ENCODE measurements at places on chromosomes 5 and 9.
A peak's percentile ranks its signal among the peaks of the same experiment; 100 is the strongest.

GRCh38 chr5:73066466-73066865, 53.9 kb upstream of the TMEM171 start:
- no peak for DNase-seq

DNA sequence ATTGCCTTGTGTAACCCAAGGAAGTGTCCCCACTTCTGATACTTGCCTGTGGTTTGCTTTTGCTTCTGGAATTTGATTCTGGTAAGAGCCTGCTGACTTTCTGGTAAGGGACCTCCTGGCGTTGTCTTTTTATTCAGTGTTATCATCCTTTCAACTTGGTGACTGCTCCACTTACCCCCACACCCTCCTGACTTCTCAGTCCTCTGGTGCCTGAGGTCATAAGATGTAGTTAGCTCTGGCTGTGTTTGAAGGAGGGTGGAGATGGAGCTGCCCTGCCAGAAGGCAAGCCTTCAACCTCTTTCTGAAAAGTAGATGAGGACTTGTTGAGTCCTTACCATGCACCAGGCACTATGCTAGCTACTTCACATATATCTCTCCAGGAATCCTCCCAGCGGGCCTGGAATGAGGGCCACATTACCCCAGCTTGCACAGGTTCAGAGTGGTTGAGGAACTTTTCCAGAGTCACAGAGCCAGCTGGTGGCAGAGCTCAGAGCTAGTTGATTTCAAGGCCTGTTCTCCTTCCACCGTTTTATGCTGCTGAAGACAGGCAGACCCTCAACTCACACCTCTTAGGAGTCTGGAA, 45.2 kb upstream of the PITX1 start:
- no peak for DNase-seq

DNA sequence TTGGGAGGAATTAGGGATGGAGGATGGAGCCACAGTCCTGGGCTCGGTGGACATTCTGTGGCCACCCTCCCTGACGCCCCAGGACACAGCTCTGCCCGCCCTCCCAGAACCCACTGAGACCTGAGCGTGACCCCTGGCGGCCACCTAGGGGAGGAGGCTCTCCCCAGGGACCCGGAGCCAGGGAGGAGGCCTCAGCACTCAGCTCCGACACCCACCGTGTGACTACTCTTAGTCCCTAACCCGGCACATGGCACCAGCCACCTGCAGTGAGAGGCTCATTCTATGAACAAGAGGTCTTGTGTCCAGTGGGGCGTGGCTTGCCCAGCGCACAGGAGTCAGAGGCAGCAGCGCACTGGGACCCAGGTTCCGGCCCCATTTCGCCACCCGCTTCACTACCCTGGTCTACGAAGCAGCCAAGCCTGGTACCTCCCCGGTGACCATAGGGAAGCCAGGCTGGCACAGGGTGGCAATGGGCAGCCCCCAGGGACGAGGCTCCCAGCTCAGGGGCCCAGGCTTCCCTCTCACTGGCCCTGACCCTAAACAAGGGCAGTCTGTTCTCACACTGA, 10.2 kb downstream of the SARDH start:
- DNase-seq, result no peak

GRCh38 chr5:135551593-135552447, 16.1 kb upstream of the NEUROG1 start:
- DNase-seq, result peak; percentile 79

- DNase-seq, result no peak
Measured at GRCh38 chr5:81534441-81534840, 140.5 kb upstream of the ACOT12 start.

- DNase-seq, result peak; percentile 42
Measured at GRCh38 chr5:21212026-21212425, 1224.0 kb upstream of the CDH18 start.

GRCh38 chr9:21060919-21061561, 16.7 kb downstream of the IFNB1 start:
- DNase-seq, result no peak

DNA sequence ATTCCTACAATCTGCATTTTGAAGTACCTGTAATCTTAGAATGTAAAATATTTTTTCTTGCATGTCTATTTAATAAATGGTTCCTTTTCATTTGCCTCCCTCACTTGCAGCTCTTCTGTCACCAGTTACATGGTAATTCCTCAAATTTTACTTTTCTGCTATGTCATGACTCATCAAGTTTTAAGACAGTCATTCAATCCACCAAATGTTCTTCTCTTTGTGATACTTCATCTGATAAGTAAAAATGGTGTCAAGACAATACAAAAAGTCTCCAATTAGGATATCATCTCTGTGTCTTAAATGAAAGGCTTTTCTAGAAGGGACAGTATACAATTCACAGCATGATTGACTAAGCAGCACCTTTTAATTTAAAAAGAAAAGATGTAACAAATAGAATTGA, 104.9 kb upstream of the FTMT start:
- DNase-seq, result no peak

- peak; percentile 42 for DNase-seq
Measured at GRCh38 chr9:114225561-114226212, 70.3 kb downstream of the COL27A1 start.

DNA sequence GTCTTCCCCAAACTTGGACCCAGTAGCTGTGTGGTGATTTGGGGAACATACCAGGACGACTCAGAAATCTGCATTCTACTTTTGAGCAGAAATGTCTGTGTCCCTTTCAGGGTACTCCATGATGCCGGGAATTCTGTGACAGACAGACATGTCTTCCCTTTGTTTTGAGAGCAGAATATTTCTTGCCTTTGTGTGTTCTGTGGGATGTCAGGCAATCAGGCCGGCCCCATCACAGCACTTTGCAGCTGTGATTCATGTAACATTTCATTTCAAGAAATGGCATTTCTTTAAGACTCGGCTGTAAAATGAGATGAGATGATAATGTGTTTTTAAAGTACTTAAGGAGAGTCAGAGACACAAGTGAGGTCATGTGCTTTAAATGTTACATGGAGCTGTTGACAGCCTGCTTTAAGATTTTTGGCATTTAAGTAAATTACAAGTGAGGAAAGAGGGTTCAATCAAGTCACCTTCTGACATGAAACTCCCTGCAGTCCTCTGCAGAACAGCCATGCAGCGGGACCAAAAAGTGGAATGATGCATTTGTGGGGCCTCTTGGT, 98.7 kb downstream of the SLC28A3 start:
- DNase-seq, result no peak

DNA sequence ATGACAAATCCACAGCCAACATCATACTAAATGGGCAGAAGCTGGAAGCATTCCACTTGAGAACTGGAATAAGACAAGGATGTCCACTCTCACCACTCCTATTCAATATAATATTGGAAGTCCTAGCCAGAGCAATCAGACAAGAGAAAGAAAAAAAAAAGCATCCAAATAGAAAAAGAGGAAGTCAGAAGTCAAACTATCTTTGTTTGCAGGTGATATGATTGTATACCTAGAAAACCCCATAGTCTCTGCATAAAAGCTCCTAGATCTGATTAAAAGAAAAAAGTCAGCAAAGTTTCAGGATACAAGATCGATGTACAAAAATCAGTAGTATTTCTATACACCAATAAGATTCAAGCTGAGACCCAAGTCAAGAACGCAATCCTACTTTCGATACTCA, 66.1 kb downstream of the OSMR start:
- no peak for DNase-seq

- DNase-seq, result no peak
Measured at GRCh38 chr5:68435611-68436010, 220.1 kb downstream of the PIK3R1 start.

Measured in cerebellar cortex (tissue), 1 donor.